T-cell (primary cell): ENCODE measurements at places on chromosomes 12 and 14.

DNA sequence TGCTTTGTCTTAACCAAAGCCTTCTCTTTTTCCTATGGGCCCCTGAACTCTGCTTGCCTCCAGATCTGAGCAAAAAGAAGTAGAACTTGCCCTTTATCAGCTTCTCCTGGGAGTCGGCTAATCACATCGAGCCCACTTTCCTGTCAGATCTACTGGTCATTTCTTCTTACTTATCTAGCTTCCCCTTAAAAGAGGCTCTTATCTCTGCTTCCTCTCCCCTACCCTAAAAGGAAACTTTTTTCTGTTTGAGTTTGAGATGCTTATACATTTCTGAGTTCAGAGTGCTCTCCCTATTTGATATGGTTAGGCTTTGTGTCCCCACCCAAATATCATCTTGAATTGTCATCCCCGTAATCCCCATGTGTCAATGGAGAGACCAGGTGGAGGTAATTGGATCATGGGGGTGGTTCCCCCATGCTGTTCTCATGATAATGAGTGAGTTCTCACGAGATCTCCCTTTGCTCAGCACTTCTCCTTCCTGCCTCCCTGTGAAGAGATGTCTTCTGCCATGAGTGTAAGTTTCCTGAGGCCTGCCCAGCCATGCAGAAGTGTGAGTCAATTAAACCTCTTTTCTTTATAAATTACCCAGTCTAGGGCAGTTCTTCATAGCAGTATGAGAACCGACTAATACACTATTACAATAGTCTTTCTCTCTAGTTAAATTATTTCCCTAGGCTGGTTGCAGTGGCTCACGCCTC is 114.7 kb upstream of the AMN1 start:
- DNase-seq = no peak

DNA sequence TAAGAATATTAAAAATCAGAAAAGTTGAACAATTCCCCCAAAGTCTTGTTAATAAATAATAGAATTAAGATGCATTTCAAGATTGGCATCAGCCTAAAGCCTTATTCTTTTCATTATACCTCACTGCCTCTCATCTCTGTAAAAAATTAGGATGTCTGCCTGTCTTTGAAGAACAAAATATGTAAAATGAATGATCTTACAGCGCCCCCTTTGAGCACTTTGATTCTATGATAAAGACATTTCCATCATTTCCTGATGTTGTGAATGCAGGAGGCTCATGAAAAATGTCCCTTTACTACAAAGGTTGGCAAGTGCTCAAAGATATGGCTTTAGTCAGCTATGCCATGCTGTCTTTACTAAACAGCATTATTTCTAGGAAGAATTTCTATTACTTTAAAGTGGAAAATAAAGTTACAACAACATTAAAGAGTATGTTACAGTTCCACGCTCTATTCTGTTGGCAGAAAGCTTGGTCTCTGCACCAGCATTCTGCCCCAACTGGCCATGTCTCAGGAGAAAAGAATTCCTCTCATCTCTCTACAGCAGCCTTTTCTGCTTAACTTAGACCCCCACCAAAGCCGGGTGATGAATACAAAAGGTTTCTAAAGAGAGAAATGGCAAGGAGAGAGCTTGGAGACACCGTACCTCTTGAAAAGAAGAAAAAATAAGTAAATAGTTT is 95.1 kb downstream of the LLPH start:
- DNase-seq = no peak

DNA sequence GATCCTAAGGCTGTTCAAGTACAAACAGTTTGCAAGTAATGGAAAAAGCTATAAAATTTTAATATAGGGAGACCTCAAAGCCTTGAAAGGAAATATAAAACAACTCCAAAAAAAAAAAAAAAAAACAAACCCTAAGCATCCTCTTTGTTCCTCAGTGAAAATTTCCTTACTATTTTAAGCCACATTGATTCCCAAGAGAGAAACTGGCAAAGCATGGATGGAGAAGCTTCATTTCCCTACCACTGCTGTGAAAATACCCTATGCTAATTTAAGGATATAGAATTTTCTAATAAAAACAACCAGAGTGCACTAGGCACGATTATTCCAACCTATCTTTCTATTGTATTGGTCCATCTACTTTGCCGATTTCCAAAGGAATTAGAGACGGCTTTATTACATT is 283.1 kb downstream of the CACNA1C start:
- no peak for DNase-seq

- no peak for DNase-seq
Observed at GRCh38 chr14:54025661-54026060, 69.0 kb upstream of the BMP4 start.

GRCh38 chr12:48786591-48787544 is 2.0 kb downstream of the ADCY6 start:
- DNase-seq = no peak

- no peak for DNase-seq
Observed at GRCh38 chr12:94875525-94875924, 128.0 kb downstream of the NDUFA12 start.

GRCh38 chr14:75417674-75418073 is 10.1 kb upstream of the JDP2 start:
- no peak for DNase-seq

DNA sequence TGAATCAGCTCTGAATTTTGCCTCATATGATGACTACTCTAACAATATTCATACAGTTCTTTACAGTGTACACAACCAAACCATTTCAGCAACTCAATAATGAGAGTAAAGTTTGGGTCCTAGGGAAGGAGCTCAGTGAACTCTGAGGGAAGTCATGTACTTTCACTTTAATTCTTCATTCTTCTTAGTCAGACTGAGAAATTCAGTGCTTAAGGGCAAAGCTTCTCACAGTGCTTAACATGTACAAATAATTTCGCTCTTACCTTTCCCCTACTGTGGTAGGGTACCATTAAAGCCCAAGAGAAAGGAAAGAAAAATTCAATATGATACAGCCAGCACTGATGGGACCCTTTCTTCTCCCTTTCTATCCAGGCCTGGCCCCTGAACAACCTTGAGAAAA is 435.0 kb downstream of the NELL2 start:
- no peak for DNase-seq

DNA sequence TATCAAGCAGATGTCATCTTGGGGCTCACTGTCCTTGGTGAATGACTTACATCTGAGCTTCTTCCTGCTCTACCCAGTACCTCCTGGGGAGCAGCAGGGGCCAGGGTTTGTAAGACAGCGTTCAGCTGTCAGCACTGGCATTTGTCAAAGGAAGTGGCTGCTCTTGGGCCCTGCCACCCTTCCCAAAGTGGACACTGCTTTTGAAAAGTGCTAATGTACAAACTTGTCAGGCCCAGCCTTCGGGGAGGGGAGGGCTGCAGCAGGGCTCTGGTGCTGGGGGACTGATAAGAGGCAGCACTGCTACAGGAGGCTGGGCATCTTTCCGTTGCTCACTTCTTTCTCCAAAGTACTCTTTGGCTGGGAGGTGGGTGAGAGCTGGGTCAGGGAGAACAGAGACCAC is 59.8 kb upstream of the RBM19 start:
- DNase-seq = no peak

- no peak for DNase-seq
Observed at GRCh38 chr14:100605706-100606686, 18.8 kb upstream of the BEGAIN start.

DNA sequence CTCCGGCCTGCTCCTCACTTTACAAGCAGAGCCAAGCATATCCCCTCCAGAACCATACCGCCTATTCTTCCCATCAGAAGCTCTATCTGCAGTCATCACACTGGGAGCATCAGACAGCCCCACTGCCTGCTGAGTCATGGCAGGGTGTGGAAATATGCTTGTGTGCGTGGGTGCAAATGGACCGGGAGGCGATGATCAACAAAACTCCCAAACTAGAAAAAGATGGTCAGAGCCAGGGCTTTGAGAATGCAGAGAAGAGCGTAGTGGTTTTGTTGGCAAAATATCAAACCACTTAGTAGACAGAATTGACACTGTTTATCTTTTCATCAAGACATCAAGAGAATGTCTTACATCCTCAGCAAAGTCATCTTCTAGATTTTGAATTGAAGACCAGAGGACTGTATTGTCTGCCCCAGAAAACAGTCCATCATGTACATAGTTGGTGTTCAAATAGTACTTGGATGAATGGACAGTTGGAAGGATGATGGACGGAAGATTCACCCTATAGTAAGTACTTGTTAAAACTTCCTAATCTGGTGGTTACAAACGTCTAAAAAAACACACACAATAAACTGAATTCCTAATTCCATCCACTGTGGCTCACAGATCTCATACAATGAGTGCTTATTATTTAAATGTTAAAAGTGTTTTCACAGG is 54.9 kb downstream of the VWF start:
- no peak for DNase-seq

GRCh38 chr12:119686355-119686754 is 18.4 kb downstream of the PRKAB1 start:
- DNase-seq = no peak

- DNase-seq = no peak
Observed at GRCh38 chr12:125381373-125381772, 316.1 kb downstream of the AACS start.

DNA sequence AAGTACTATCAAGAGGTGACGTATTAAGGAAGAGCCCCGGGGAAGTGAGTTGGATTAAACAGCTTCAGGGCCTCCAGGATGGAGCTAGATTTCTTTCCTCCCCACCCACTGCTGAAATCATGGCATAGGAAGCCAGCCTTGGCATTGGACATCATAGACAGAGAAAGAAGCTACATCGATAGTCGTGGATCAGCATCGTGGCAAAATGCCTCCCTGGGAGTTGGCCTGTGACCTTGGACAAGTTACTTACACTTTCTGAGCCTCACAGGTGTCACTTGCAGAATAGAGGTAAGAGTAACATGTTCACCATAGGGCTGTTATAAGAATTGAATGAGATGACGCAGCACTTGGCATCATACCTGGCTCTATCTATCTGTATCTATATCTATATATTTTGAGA is 5.9 kb downstream of the ANKRD33 start:
- DNase-seq = no peak

DNA sequence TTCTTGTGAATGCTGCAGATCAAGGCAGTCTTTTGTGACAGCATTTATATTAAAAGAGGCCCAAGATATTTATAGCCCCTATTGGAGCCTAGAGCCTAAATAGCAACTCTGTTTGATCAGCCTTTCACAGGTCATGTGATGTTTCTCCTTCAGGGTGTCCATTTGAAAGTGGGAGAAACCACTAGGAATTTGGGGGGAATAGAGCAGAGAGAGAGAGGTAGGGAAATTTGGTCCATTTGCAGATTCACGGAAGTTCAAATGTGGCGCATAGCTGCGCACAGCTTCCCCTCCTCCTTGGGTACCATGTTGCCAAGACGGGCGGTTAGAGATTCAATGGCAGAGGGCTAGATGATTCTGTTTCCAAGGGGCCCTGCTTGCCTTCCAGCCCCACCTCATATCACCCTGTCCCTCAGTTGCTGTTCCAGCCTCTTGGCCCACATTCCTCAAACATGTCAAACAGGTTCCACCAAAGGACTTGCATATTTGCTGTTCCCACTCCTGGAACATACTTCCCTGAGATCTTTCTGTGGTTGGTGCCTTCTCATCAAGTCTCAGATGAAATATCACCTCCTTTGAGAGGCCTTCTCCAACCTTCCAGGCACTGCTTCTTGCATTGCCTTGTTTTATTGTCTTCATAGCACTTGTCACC is 220.8 kb downstream of the CHST11 start:
- DNase-seq = no peak

DNA sequence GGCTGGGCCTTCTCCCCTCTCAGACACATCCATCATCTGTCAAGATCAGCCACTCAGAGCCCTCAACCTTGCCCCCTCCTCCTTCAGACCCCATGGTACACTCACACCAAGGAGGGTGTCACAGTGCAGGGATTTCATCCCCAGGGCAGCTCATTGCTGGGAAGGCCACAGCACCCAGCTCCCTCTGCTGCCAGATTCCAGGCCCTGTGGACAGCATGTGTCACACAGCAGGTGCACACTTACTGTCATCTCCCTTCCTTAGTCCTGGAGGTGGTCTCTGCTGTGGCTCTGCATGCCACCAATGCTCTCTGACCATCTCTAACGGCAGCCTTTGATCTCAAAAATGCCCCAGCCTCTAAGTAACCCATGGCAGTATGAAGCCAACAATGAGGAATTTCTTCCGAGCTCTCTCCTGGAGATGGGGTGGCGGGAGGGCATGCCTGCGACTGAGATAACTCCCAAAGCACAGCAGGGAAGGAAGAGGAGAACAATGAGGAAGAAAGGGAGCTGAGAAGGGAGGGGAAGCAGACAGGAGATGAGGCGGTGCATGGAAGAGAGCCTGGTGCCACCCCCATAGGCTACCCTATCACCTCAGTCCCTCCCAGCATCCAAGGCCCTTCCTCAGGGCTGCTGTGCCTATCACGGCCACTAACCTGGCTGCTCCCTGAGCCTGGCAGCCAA is 101.0 kb downstream of the SINHCAF start:
- no peak for DNase-seq

DNA sequence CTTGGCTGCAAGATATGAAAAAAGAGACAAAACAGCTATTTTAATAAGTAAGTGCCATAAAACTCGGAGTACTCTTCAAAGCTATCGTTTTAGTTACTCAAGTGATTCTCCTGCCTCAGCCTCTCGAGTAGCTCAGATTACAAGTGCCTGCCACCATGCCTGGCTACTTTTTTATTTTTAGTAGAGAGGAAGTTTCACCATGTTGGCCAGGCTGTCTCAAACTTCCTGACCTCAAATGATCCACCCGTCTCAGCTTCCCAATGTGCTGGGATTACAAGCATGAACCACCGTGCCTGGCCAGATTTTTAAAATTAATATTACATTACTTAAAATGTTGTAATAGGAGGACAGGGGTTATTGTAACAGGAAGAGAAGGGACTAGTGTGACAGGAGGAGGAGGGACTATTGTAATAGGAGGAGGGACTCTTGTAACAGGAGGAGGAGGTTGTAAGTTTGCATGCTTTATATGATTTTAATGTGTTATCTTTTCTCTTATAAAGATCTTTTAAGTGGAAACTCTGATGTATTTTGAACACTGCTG is 61.3 kb downstream of the KITLG start:
- DNase-seq = no peak

DNA sequence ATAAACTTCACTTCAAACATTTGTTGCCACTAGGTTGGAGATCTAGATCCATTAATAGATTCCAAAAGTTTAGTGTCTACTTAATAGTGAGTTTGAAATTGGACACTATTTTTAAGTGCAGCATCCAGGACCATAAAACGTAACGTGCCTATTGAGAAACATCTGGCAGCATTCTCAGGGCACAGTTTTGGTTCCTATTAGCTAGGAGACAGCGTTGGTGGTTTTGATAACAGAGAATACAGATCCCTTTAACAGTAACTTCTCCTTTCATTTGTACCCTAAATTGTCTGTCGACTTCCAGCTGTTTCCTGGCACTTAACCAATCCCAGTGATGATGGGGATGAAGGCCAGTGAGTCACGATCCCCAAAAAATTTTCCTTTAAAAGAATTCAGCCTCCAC is 25.8 kb downstream of the KCNK10 start:
- DNase-seq = no peak

DNA sequence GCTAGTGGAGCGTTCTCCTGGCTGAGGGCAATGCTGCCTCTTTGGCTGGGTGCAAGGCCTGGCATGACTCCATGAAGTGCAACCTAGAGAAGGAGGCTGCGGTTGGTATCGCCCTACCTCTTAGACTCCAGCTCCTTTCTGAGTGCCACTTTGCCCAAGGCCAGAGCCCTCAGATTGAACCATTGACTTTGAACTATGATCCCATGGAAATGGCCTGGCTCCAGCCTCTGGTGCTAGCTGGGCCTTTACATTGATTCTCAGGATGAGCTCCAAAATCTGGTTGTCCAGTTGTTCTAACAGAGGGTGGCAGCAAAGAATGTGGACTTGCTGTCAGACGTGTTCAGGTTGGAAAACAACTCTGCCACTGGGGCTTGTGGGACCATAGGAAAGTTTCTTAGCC is 16.1 kb upstream of the SMOC1 start:
- no peak for DNase-seq
